GOT3 (cell line): ENCODE measurements at places on chromosomes 1 and 21.

GRCh38 chr1:69814926-69815325 is 247.2 kb downstream of the LRRC7 start:
- DNase-seq, result no peak

DNA sequence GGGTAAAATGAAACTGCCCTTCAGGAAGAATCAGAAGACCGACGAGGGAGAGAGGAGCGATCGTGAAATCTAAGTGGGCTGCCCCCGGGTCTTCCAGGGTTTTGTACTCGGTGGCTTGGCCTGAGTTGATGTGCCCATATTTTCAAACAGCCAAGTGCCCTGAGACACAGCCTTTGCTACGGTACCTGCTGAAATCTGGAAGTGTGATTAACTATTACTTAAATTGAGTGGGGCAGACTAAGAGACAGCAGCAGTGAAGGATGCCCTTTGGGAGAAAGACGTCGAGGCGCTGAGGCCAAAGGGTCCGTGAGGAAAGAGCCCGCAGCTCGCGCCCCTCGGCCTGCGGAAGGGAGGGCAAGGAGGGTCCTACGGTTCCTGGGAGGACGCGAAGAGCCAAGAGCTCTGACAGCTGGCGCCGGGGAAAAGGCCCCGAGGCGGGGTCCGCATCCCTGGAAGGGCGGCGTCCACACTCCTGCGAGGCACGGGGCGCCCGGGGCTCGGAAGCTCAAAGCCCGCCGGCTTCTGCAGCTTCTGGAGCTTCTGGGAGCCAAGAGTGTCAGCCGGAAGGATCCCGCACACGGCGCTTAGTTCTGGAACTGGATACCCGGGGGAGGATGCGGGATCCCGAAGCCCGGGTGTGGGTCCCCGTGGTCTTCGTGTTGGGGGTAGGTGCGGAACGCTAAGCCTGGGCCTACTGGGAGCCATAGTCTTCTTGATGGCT is 15.4 kb upstream of the RNU1-4 start:
- DNase-seq, result no peak

DNA sequence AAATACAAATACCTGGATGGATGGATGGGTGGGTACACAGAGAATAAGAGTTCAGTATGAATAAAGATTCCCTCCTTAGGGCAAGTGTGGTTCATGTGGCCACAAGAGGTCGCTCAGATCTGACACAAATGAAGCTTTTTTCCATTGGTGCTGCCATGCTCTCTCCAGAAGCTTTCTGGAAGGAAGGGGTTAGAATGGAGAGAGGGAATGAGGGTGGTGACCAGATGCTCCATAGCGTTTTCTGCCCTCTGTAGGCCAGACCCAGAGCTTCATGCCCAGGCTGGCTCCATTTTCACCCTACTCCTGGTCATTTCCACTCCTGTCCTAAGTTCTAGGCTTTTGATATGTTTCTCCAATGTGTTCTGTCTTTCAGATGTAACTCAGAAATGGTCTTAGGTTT is 3.3 kb upstream of the FCRL6 start:
- no peak for DNase-seq

GRCh38 chr1:1892763-1893120 is 1.9 kb upstream of the GNB1 start:
- no peak for DNase-seq

GRCh38 chr1:82907313-82907712 is 1091.6 kb downstream of the TTLL7 start:
- no peak for DNase-seq

DNA sequence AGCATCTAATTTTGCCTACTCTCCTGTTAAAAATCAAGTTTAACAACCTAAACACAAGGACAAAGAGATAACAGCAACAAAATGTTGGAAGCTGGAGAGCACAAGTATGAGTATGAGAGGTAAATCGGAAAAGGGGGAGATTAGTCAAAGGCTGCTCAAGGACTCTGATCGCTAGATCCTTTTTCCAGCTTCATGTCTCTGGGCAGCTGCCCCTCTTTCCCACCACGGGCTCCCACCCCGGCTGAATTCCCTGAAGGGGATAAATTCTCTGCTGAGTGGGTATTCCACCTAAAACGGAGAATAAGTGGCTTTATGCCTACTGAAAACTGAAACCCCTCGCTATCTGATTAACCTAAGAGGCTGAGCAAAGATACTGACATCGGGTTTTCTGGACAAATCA is 696 bp upstream of the CTBS start:
- DNase-seq, result no peak

DNA sequence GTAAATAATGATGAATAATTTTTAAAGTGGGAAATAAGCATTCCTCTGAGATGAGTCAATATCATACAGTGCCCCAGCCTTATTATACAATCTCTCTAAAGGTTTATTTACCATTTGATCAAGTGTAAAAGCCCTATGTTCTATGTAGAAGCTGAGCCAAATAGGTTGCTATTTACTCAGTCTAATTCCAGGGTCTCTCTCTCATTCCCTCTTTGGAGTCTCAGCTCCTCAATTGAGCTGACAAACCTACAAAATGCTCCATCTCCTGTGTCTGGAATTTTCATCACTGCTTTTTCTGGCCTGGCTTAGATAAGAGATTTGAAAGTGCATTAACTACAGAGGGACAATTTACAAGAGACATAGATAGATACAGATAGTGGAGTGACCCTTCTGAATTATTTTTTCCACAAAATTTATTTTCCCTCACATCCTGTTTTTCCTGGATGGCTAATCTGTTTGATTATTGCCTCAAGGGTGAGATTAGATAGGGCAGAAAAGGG is 24.8 kb upstream of the USH2A start:
- DNase-seq, result no peak

DNA sequence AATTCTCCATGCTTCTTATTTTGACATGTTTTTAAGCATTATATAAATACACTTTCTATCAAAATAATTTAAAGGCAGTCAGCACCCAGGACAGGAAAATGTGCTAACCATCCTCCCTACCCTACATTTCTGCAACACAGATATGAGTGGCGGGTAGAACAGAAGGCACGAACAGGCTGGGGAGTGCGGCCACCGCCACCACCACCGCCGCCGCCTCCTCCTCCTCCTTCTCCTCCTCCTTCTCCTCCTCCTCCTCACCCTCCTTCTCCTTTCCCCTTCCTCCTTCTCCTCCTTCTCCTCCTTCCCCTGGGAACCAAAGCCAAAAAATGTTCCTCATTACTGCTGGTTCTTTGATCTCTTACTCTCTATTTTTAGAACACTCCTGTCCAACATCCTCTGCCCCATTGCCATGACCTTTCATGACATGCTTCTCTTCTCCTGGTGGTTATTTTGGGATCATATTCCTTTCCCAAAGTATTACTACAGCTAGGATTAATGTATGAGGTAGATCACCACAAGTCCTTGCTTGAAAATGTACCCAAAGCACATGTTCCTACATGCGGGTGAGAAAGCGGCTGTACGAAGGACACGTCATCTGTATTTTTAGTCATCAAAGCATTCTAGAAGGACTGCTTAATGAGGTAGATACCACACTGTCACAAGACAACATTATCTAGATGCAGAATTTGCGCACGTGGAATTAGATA is 24.5 kb upstream of the CCN1 start:
- DNase-seq, result no peak
